ENCODE measurements at places on chromosomes 13 and 19.

- no peak for DNase-seq
Observed at GRCh38 chr19:15640294-15640903, at the start of gene CYP4F3. Gene CYP4F3 (plus strand): TSS chr19:15640897. CDS start chr19:15641416, 519 bp downstream.

DNA sequence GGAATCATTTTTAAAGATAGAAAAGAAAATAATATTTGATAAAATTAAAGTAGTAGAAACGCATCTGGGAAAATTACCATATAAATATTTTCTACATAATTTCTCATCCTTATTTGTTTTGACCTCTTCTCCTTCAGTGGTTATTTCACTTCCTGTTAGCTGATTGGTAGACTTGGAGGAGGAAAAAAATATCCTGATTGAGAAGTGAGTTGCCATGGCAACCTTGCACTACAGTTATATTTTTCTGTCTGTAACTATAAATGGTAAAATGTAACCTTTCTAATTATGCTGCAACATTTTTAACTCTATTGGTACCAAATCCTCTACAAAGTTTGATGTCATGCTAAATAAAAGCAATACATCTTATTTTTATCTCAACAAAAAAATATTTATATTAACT is 45.2 kb downstream of the SCEL start:
- DNase-seq: no peak

GRCh38 chr13:93814658-93815057 is 588.1 kb downstream of the GPC6 start:
- DNase-seq: no peak

DNA sequence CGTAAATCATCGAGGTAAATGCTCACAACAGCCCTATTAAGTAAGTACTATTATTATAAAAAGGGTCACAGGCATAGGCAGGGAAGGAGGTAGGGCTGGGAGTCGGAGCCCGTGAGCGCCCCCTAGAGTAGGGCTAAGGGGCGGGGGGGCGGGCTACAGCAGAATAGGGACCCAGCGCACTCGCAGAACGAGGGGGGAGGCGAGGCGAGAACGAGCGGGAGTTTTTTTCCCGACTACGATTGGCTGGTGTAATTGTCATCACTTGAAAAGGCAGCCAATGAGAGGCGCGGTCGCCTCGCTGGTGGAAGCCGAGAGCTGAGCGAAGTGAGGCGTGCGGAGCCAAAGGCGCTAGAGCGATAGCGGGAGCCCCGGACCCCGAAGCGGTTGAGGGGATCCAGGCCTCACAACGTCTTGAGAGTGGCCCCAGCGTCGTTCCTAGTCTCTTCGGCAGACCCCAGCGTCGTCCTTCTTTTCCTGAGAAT is 24.2 kb downstream of the KEAP1 start:
- no peak for DNase-seq

DNA sequence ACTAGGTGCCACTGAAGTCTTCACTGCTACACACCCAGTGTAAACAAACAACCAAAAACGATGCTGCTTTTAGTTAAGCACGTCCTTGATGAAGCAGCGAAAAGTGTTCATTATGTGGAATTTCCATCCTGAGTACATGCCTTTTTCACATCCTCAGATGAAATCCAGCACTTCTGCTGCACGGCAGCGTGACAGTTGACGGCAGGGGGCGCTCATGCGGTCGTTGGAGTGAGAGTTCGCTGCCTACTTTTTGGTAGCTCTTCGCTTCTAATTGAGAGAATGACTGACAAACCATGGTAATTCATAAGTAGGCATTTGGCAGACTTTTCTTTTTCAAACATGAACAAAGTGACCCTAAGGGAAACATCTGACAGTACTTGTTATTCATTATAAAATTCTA is 1124.9 kb downstream of the EFNB2 start:
- DNase-seq: no peak

DNA sequence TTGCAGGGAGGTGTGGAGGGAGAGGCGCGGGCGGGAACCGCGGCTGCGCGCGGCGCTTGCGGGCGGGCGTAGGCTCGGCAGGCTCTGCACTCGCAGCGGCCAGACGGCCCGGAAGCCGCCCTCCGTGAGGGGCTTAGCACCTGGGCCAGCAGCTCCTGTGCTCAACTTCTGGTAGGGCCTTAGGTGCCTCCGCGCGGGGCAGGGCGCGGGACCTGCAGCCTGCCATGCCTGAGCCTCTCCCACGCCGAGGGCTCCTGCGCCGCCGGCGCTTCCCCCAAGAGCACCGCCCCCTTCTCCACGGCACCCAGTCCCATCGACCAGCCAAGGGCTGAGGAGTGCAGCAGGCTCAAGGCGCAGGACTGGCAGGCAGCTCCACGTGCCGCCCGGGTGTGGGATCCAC is 940.8 kb upstream of the PCDH9 start:
- no peak for DNase-seq

DNA sequence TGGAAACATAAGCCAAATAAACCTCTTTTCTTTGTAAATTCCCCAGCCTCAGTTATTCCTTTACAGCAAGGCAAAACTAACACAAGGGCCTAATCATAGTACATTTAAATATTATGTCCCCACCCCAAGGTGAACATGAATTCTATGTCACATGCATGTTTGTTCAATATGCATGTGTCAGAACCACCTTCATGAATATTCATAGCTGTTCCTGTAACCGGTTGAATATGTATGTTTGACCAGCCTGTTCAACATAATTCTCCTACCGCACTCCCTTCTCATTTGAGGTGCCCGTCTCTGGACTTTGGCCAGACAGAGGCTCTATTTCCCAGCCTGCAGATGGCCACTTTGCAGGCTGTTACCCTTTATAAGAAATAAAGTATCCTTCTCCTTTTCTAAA is 769.4 kb upstream of the SLITRK1 start:
- no peak for DNase-seq

DNA sequence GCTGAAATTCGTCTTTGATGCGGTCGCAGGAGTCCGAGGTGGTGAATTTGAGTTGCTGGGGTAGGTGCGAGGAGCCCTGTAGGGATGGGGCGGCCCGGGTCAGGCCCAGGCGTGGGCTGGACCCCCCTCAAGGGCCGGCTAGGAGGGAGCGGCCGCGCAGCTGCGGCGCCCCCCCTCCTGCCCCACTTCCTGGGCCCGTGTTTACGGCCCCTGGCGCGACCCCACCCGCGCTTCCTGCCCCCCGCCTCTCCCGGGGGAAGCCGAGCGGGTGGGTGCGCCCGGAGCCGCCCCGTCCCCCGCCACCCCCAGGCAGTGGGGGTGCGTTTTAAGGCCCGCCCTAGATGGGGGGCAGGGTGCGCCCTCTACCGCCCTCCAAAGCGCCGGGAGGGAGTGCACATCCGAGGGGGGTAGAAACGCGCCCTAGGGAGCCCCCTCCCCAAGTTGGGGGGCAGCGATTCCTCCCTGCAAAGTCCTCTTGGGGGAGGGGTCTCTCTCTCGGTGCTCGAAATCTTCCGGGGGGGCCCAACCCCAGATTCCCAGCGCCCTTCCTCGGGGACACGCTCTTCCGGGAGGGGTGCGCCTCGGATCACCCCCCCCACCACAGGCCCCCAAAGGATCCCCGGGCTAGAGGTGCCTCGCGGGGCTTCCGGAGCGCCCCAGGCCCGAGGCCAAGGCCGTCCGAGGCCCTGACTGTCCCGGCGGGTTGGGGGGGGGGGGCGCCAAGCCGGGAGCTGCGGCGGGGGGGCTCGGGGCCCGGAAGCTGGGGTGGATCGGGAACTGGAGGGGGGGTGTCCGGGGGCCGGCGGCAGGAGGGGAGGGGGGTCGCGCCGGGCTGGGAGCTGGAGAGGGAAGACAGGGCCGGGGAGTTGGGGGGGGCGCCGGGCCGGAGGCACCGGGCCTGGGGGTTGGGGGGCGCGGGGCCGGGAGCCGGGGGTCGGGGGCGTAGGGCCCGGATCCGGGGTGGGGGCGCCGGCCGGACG is 823 bp downstream of the TLE5 start:
- DNase-seq: peak; percentile 83

GRCh38 chr19:49573009-49573408 is 7.3 kb downstream of the NOSIP start:
- DNase-seq: no peak

DNA sequence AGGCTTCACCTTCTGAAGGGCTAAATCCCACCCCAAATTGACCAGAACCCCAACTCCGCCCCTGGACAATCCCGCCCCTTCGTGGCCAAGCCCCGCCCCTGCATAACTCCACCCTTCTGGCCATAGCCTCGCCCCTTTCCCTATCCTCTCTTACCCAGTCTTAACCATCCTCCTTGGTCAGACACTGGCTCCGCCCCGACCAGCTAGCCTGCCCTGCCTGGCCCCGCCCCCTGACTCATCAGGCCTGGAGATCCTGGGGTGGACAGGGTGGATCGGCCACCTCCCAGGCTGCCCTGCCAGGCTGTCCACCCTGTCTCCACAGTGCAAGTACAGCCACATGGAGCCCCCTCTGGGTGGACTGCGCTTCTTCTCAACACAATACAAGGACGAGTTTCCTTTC is 8.0 kb upstream of the ZNF358 start:
- DNase-seq: no peak

GRCh38 chr13:113729187-113730019 is 29.6 kb upstream of the TMEM255B start:
- DNase-seq: no peak

DNA sequence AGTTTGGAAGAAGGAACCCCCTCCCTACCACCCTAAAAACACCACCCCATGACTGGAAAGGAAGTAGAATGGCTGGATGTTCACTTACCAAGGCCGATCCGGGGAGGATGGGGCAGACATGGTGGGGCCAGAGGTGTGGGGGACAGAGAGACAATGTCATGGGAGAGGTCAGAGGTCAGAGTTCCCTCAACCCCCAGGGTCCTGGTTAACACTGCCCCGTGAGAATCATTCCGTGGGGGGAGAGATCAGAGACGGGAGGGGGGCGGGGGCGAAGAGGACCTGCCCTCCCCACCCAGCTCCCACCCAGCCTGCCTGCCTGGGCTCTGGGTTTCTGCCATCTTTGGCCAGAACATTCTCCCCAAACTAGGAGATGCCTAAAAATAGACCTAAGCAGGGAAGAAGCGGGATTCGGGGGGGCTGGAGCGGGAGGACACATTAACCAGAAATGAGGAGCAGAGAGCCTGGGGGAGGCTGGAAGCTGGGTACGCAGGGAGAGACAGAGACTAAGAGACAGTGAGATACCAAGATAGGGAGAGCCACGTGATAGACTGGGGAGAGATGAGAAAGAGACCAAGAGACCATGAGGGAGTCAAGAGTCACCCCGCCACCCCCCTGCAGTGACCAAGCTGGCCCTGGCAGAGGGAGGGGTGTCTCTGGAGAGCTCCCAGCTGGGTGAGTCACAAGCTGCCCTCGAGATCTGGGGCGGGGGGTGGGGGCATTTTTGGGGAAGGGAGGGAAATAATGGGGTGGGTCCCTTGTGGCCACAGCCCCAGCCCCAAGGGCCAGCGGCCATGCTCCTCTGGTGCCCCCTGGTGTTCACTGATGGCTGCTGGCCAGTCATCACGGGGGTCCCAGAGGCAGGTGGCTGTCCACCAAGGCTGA is 6.1 kb upstream of the KANK2 start:
- peak; percentile 70 for DNase-seq

DNA sequence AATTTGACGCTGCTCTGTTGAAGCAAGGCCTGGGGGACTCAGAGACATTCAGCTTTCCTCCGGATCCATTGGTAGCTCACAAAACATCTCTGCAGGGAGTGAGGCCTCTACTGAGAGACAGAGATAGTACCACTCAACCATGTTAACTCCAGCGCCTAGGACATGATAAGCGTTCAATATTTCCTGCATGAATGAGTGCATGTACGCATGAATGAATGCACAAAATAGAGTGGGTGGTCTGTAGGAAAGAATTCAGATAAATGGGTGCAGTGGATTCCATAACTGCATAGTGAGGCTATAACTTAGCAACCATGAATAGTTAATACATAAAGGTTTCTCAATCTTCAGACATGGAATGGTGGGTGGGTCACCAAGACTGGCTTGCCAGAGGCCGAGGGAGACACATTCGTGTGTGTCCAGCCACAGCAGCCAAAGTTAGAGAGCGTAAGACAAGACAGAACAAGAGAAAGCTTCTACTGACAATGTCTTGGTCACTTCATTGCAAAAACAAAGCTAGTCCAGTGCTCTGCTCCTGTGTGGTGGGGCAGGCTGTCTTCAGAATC is 36.3 kb upstream of the RCBTB2 start:
- no peak for DNase-seq

DNA sequence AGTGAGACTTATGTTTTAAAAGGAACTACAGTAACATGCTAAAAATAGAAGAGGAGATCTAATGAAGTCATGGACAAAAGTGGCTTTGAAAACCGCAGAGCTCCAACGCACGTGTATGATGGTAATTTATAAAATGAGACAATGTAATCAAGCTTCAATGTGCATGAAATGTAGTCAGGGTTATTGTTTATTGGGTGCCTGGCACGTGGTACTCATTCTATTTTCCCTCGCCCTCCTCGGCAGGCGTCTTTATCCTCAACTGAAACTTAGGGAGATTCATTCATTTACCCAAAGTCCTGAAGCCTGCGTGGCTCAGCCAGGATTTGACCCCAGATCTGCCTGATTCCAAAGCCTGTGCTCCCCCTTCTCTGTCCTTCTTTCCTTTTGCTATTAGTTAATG is 79.8 kb downstream of the CHST8 start:
- no peak for DNase-seq

DNA sequence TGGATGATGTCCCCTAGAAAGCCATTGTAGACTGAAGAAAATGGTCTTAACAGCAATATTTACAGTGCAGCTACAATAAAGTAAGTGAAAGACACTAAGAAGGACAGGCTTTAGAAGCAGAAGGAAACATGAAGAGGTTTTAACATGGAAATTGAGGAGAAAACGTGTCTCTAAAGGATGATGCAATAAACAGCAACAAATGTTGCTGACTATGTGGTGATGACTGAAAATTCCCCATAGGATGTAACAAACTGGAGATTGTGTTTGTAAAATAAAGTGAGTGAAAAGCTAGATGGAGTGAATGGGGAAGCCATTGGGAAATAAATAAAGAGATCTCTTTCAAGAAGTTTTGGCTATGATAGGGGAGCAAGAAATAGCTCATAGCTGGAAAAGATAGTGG is 186.7 kb upstream of the IPO5 start:
- no peak for DNase-seq

DNA sequence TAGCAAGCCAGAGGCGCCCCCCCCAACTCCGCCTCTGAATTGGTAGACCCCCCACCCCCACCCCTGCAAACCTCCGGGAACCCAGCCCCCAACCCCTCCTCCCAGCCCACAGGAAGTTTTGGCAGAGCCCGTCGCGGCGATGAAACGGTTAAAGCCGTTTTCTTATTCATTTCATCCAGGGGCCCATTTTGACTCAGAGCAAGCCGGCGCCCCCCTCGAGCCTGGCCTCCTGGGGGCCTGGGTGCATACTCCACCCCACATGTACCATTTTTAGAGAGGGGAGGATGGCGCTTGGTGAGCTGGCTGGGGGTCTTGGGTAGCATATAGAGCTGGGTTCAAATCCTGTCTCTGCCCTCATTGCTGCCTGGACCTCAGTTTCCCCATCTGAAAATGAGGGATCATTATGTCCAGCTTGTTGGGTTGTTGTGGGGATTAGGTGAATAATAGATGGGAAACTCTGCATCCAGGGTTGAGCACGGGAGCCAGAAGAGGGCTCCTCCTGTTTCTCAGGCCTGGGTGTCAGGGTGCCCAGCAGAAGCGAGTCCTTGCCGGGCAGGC is 7.9 kb upstream of the JUNB start:
- DNase-seq: no peak

- DNase-seq: no peak
Observed at GRCh38 chr13:23992781-23993679, 95.7 kb upstream of the C1QTNF9B start.

GRCh38 chr19:43552198-43552450 is 19.1 kb downstream of the ZNF575 start:
- DNase-seq: no peak

- no peak for DNase-seq
Observed at GRCh38 chr19:1752757-1753728, at the start of gene ONECUT3. Gene ONECUT3 (plus strand): TSS chr19:1753506. CDS start chr19:1753663, 157 bp downstream.

- DNase-seq: no peak
Observed at GRCh38 chr13:91948736-91949135, 550.3 kb downstream of the GPC5 start.

Data from GM12892 (cell line).